Activated T-cell treated with anti-CD3 and anti-CD28 coated beads, Interleukin-2, amount 50 U/mL, for 24 hours (primary cell): ENCODE measurements at places on chromosomes 6 and 20.

- no peak for DNase-seq
These were observed 45.9 kb downstream of the SASH1 start for GRCh38 chr6:148388521-148388920.

GRCh38 chr20:17419479-17420041 is 111.6 kb downstream of the BFSP1 start:
- no peak for DNase-seq

DNA sequence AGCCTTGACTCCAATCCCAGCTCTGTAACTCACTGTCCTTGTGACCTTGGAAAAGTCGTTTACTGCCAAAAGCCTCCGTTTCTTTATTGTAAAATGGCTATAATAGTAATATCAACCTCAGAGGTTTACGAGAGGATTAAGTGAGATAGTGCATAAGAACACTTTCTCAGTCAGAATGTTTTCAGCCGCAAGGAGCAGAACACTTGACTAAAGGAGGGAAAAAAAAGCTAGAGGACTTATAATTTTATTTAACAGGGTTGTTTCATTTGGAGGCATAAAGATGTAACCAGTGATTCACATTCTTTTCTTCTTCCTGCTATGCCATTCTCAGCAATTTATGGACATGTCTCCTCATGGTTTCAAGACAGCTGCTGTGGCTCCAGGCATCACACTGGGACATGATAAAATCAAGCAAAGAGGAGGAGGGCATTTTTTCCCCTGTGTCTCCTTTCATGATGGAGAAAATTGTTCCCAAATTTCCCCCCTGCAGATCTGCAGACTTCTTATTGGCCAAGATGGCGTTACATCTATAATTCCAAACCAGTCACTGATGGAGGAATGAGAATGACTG is 143.0 kb upstream of the PTPN1 start:
- no peak for DNase-seq

GRCh38 chr6:53727748-53728147 is 62.2 kb upstream of the KLHL31 start:
- DNase-seq = no peak

DNA sequence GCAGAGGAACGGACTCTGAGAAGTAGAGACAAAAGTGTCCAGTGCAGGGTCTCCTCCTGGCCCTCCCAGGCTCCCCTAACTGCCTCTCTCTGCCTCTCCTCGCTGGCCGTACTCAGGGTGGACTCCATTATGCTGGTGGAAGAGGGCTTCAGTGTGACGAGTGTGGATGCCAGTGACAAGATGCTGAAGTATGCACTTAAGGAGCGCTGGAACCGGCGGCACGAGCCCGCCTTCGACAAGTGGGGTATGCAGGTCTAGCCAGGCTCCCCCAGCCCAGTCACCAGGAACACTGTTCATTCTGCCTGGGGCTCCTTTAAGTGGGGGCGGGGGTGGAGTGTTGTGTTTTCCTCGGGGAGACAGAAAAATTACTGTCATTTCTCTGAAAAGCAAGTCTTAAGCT is 1.5 kb downstream of the GNMT start:
- no peak for DNase-seq
